NCI-H510A (cell line): ENCODE measurements at places on chromosomes 11 and 22.

DNA sequence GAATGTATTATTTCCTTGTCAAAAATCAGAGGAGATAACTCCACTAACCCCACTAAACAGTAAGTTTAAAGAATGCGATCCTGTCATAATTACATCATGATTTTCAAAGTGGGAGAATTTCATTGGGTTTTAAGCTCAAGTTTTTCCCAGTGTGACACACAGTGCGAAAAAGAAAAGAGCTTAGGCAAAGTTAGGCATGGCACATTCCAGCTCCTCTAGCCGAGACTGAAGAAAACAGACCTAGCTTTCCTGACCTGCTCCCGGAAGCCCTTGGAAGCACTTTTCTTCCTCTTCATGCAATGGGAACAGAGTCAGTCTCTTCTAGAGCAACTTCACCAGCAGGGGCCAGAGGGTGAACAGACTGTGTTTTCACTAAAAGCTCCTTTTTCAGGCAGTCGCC lies 76.6 kb upstream of the AKIP1 start:
- no peak for DNase-seq

DNA sequence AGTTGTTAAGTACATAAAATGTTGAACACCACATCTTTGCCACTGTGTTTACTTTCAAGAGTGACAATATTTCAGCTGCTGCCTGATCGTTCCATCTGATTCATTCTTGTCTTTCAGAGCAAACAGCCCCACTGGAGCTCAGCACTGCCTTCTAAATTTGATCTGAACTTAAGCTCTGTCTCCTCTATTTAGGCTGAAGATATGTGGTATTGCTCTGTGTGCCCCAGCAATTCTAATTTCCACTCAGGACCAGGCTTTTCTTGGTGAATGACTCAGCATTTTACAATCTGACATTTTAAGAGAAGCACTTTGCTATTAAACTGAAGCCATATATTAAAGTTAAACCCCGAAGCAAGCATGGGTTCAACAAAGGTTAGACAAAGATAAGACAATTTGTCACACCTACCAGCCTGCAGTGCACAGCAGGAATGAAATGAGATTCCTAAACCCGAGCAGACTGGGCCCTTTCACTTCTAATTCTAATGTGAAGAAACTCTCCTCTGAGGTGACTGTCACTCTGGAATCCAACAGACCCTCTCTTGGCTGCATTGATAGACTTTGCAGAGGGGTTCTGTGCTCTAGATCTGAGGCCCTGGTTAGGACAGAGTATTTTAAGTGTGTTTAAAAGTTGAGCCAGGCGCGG lies 41.7 kb upstream of the PLET1 start:
- no peak for DNase-seq

DNA sequence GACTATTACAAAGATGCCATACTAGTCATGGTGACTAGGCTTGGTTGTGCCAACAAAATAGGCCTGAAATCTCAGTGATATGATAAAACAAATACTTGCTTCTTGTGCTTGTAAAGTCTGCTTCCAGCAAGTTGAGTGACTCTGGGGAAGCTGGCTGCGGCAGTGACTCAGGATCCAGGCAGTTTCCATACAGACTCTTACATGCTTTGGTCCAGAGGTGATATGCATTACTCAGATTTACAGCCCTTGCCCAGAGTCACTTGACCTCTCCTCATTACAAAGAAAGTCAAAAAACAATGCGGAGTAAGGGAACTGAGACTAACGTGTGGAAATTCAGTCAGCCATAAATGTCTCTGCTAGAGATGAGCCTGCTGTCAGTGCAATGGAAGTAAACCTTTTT lies 387.5 kb downstream of the KCNA4 start:
- DNase-seq, result no peak

GRCh38 chr11:87425391-87425790 lies 387.7 kb downstream of the TMEM135 start:
- DNase-seq, result no peak

GRCh38 chr11:65880844-65881421 lies 1.3 kb downstream of the CTSW start:
- DNase-seq, result no peak

- DNase-seq, result no peak
Measured at GRCh38 chr11:4190098-4190497, 95.5 kb downstream of the RRM1 start.

- DNase-seq, result no peak
Measured at GRCh38 chr22:21943571-21944448, 8.8 kb downstream of the PPM1F start.
